Karpas-422 (cell line): ENCODE measurements at places on chromosomes 7 and 10.
A peak's percentile ranks its signal among the peaks of the same experiment; 100 is the strongest.

GRCh38 chr10:130809761-130810515 lies 501.6 kb downstream of the TCERG1L start:
- H3K36me3 ChIP-seq: no peaks in the 10 kb centered on the region
- no peak overlapping the region for H3K27ac ChIP-seq
- H3K27me3 ChIP-seq: no peaks in the 10 kb centered on the region
- no peak for DNase-seq

DNA sequence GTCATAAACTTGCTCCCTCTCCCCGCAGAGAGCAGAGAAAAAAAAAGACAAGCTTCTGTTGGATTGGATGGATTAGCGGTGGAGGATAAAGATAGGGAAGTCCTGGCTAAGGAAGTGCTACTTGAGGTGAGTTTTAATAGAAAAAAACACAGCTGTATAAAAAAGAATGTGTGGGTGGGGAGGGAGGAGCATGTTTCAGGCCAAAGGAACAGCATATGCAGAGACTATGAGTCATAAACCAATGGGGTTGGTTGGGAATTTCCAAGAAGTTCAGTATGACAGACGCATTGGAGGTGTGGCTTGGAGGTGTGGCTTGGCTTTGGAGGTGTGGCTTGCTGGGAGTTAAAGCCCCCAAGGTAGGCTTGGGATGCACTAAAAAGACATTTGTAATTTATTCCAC lies 103.0 kb upstream of the LSM8 start:
- H3K4me3 ChIP-seq: no peak overlapping the region
- no peak for DNase-seq
- no peaks in the 10 kb centered on the region for H3K36me3 ChIP-seq
- H3K4me1 ChIP-seq: no peaks in the 10 kb centered on the region
- H3K27me3 ChIP-seq: no peaks in the 10 kb centered on the region

- DNase-seq: no peak
- no peaks in the 10 kb centered on the region for H3K27me3 ChIP-seq
- no peaks in the 10 kb centered on the region for H3K4me1 ChIP-seq
- no peak overlapping the region for H3K4me3 ChIP-seq
- H3K36me3 ChIP-seq: no peaks in the 10 kb centered on the region
Observed at GRCh38 chr7:77184463-77184862, 15.2 kb downstream of the FGL2 start.

DNA sequence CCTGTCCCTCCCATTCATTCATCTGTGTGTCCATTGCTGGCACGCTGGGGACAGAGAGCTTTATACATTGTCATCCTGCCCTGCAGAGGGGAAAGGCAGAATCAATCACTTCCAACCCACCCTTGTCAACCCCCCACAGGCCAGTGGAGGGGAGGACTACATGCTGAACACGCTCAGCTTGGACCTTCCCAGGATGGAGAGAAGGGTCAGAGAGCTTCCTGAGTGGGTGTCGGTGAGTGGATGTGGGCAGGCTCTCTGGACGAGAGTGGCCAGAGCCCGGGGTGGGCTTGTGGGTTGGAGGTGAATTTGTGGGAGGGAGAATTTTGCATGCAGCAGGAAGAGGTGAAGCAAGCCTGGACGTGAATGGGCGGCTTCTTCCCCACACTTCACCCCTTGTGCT lies 93.9 kb downstream of the DNAJB6 start:
- no peak overlapping the region for H3K27ac ChIP-seq
- DNase-seq: no peak
- H3K4me1 ChIP-seq: no peaks in the 10 kb centered on the region; the same call in 1 of the 2 replicates
- no peaks in the 10 kb centered on the region for H3K27me3 ChIP-seq

DNA sequence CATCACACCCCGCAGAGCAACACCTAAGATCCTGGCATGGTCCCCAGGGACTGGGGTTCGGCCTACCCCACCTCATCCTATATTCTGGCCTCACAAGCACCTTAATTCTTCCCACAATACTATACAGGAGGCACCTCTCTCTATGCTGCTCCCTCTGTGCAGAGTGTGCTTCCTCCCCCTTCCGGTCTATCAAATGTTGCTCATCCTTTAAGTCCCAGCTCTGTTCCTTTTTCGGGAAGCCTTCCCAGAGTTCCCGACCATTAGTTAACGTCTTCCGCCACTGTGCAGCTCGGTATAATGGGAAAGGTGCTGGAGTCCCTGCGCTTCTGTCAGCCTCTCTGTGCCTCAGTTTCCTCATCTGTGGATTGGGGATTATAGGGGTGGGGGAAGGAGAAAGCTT lies 21.8 kb downstream of the PALD1 start:
- peak overlapping the region; percentile 71 for H3K27ac ChIP-seq
- no peaks in the 10 kb centered on the region for H3K27me3 ChIP-seq
- DNase-seq: no peak
- no peak overlapping the region for H3K4me3 ChIP-seq
